Activated CD4-positive, CD25-positive, alpha-beta regulatory T cell (primary cell): ENCODE measurements at places on chromosomes 16 and 17.

- DNase-seq = no peak
Measured at GRCh38 chr16:4913774-4914525, 23.0 kb downstream of the PPL start.

DNA sequence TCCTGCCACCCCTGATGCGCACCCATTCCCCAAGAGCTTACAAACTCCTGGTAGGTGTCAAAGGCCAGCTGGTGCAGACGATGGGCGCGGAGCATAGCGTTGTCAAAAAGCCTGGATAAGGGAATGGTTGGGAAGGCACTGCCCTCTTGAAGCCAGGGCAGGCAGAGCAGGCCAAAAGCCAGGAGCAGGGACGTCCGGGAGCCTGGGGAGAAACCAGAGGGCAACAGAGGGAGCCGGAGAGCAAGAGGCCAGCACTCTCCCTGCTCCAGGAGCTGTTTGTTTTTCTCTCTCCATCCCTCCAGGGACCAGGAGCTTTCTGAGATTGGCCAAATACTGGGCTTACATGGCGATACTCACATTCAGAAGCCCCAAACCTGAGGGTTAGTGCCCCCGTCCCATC is 334 bp downstream of the GH1 start:
- DNase-seq = no peak

DNA sequence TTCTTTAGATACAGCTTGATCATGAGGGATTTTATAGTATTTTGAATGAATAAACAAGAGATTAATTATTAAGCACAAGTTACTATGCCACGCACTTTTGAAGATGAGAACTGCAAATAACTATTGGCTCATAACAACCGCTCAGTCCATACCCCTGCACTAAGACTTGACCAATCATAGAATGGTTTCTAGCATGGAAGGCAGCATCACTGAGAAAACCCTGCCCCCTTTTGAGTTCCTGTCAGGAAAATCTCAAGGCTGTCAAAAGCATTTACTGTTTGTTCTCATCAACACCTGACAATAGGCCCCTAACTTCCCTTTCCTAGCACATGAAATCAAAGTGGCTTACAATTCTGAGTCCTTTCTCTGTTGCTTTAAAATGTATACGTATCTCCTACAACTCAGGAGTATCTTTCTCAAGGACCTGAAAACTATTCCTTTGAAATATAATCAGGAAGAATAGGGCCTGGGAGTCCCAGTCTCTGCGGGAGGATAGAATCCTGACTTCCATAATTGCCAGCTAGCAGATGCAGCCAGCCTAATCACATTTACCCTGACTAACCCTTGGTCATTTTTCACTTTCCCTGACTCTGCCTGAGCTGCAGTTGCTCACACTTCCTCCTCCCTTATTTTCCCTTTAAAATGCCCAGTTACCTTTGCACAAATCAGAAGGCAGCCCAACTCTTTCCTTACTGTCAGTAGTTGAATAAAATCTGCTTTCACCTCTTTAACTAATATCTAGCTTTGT is 9.1 kb upstream of the MMD start:
- no peak for DNase-seq

GRCh38 chr16:18037051-18037450 is 299.5 kb downstream of the NPIPA8 start:
- no peak for DNase-seq

GRCh38 chr16:75593825-75594820 is 27.9 kb downstream of the GABARAPL2 start:
- no peak for DNase-seq

DNA sequence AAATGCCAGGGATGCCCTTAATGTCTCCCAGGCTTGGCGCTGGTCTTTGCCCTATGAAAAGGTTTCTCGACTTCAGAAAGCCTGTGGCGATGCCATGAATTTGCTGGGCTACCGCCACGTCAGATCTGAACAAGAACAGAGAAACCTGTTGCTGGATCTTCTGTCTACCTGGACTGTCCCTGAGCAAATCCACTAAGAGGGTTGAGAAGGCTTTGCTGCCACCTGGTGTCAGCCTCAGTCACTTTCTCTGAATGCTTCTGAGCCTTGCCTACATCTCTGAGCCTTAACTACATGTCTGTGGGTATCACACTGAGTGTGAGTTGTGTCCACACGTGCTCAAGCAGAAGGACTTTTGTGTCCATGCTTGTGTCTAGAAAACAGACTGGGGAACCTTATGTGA is 11.4 kb downstream of the CHST4 start:
- no peak for DNase-seq

DNA sequence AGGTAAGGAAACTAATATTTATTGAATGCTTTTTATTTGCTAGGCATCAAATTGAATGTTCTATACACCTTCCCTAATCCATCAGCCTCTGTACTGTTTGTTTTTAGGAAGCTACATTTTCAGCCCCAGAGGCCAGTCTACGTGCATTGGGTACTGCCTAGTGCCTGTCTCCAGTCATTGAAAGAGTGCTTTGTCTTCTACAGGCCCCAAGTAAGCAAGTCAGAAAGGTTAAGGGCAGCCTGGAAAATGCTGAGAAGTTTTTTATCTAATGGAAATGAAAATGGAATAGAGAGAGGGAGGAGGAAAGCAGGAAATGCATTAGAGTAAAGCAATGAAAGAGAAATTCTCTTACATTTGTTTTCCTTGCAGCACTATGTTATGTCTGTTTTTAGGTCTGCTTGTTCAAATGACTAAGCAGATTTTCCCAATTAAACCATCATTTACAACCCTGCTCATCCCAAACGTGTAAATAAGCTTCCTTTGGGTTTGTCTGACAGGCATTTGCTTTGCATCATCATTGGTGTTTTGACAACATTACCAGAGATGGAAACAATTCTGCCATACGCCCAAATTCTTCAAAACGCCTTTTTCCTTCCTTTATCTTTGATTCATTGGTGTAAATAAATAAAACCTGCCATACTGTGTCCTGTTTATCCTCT is 116.0 kb upstream of the GOT2 start:
- DNase-seq = no peak

DNA sequence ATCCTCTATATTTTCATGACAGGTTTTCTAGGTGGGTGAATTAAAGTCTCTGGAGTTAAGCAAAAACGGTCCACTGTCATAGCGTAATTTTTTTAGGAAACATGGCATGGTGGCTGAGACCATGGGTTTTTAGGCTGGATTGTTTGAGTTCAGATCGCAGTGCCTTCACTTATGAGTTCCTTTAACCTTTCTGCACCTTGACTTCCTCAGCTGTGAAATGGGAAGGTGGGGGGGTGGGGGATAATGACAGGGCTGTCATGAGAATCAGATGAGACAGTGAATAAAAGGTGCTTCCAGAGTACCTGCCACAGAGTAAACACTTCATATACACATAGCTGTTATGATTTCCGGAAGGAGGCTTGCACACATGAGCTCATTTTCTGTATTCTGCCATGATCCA is 11.8 kb downstream of the PRCD start:
- no peak for DNase-seq

DNA sequence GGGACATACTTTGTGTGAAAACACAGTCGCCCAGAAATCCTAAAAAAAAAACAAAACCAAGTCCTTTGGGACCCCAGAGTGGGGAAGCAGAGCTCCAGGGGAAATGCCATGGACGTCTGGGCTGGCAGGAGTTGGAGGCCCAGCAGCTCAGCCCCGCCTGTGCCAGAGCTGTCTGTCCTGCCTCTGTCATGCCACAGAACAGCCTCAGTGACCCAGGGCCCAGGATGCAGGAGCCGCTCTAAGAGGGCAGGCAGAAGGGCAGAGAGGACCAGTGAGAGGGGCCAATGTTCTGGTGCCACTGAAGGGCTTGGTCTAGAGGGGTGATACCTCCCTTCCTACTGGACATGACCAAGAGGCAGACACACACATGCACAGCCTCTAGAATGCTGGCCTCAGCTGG is 166.2 kb downstream of the C16orf78 start:
- DNase-seq = no peak

DNA sequence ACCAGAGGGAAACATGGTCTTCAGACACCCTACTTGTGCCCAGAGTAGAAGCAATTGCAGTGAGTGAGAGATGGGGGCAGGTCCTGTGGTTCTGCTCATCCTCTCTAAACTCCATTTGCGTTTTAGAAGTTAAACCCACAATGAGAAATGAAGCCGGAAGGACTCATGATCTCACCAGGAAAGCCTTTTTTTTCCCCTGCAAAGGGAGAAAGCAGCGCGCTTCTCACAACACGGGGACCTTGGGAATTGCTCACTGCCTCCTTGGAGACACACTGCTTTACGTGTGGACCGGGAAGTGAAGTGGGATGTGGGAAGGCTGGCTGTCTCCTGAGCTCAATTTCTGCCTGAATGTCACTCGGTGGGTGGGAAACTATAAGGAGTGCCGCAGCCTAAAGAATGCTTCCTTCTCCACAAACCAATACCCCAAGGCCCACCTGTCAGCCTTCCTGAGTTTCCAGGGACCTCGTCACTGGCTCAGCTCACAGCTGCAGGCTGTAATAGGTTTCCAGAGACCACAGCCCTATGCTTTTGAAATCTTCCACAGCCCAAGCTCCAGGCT is 365.4 kb downstream of the XYLT1 start:
- no peak for DNase-seq

- no peak for DNase-seq
Measured at GRCh38 chr16:66874079-66874775, 6.1 kb upstream of the PDP2 start.

DNA sequence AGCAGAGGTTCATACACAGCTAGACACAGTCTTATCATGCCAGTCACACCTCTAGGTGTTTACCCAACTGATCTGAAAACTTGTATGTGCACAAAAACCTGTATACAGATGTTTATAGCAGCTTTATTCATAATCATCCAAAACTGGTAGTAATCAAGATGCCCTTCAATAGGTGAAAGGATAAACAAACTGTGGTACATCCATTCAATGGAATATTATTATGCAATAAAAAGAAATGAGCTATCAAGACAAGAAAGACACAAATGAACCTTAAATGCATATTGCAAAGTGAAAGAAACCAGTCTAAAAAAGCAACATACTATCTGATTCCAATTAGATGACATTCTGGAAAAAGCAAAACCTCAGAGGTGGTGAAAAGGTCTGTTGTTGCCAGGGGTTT is 47.6 kb upstream of the CNEP1R1 start:
- no peak for DNase-seq

GRCh38 chr17:81685108-81685507 is 1.3 kb downstream of the HGS start:
- no peak for DNase-seq

DNA sequence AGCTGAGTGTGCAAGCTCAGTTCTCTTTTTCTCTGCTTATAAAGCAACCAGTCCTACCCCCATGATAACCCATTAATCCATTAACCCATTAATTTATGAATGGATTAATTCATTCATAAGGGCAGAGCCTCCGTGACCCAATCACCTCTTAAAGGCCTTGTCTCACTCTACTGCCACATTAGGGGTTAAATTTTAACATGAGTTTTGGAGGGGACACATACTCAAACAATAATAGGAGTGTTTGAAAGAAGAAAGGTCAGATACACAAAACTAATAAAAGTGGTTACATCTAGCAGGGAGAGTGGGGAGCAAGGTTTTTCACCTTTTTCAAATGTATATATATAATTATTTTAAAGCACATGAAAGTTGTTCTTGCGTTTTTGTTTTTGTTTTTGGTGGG is 6.8 kb downstream of the VMP1 start:
- no peak for DNase-seq

- no peak for DNase-seq
Measured at GRCh38 chr17:45320931-45321461, 4.2 kb upstream of the MAP3K14 start.

GRCh38 chr17:67632141-67632540 is 85.6 kb upstream of the NOL11 start:
- DNase-seq = no peak

DNA sequence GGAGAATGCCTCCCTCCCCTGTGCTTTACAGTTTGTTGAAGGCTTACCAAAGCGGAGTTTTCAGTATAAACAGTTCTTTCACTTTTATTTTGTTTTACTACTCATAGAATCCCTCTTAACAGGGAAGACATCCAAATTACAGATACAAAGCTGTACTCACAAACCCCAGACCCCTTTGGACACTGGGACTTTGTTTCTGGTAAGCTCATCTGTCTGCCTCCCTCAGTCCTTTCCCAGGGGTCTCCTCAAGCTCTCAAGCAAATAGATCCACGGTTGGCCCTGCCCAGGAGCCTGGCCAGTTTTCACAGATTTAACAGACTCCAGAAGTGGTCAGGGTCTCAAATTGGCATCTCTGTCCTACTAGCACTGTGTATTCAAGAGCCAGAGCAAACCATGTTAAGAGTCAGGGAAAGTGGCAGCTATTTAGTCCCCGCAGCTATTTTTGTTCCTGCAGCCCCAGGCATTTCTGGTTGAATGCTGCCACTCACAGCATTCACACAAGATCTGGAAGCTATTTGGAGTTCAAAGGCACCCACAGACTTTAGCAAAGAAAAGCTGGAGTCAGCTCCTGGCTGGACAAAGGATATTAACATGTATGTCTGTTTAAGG is 54.2 kb downstream of the TMEM100 start:
- DNase-seq = no peak

DNA sequence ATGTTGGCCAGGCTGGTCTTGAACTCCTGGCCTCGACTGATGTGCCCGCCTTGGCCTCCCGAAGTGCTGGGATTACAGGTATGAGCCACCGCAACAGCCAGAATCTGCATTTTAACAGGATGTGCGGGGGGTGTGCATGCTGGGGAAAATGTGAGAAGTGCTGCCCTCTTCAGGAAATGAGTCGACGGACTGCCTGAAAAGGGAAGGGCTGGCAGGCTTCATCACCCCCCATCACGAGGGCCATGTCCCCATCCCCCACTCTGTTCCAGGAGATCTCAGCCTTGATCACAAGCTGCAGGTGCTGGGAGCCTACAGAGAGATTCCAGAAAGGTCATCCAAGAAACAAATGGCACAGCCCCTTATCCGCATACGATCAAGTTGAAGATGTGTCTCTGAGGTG is 195.3 kb upstream of the RPL38 start:
- no peak for DNase-seq

GRCh38 chr17:47990962-47991731 is 20.2 kb downstream of the CDK5RAP3 start:
- no peak for DNase-seq

DNA sequence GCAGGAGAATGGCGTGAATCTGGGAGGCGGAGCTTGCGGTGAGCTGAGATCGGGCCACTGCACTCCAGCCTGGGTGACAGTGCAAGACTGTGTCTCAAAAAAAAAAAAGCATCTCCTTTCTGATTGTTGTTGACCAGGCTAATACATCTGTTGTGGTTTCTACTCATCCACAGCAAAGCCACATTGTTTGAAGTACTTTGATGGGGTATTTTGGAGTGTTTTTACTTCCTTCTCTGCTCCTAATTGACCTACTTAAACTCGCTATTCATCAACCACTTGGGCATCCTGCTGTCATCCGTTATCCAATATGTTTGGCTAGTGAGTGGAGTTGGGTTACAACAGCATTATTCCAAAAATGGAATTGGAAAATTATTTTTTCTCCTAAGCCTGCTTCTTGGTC is 3.5 kb upstream of the CDC27 start:
- no peak for DNase-seq

GRCh38 chr17:56810891-56811775 is 22.6 kb downstream of the C17orf67 start:
- no peak for DNase-seq

GRCh38 chr16:1154291-1154886 is 1.5 kb downstream of the CACNA1H start:
- no peak for DNase-seq
